ENCODE measurements at places on chromosomes 16 and 17. TPM values are rescaled to one million over a fixed set of nuclear protein-coding genes. Genes with fewer than 3 reads are reported as not detected.

GRCh38 chr17:79843816-79844800 lies 4.9 kb upstream of the CBX4 start:
- H3K4me3 ChIP-seq: peak overlapping the region; percentile 66
- peak overlapping the region; percentile 50 for H3K27ac ChIP-seq
- peaks cover 42% of the 10 kb centered on the region for H3K4me1 ChIP-seq
- no peaks in the 10 kb centered on the region for H3K36me3 ChIP-seq
- DNase-seq: peak; percentile 84
- H3K27me3 ChIP-seq: peaks cover 41% of the 10 kb centered on the region

GRCh38 chr17:55441544-55441943 lies 19.9 kb upstream of the MMD start:
- H3K27ac ChIP-seq: no peak overlapping the region
- no peaks in the 10 kb centered on the region for H3K36me3 ChIP-seq
- H3K4me3 ChIP-seq: no peak overlapping the region
- DNase-seq: no peak
- H3K27me3 ChIP-seq: no peaks in the 10 kb centered on the region

STAC2 gene
- 0.16 TPM for total RNA-seq

CCL4L2 gene
- total RNA-seq: not detected

TMEM238L gene
- total RNA-seq: not detected

DNA sequence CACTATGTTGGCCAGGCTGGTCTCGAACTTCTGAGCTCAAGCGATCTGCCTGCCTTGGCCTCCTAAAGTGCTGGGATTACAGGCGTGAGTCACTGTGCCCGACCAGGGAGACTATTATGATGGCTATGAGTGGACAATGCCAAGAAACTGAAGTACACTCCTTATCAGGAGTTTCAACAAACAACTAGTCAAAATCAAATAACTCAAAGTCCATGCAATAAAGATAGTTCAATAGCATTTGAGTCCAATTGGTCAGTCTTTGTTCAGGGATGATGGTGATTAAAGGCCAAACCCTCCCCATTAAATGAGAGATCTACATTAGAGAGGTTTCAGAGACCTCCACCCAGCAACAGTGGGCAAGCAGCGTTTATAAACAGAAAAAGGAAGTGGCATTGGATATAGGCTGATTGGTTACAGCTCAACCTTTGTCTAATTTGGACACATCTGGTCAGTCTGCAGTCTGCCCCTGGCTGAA lies 8.0 kb downstream of the CHST5 start:
- H3K27ac ChIP-seq: no peak overlapping the region
- H3K4me1 ChIP-seq: no peaks in the 10 kb centered on the region
- no peaks in the 10 kb centered on the region for H3K27me3 ChIP-seq

GRCh38 chr17:45789874-45790273 lies 5.8 kb downstream of the CRHR1 start:
- peaks cover 6% of the 10 kb centered on the region for H3K4me1 ChIP-seq
- H3K27me3 ChIP-seq: peaks cover 32% of the 10 kb centered on the region
- H3K36me3 ChIP-seq: no peaks in the 10 kb centered on the region

DNA sequence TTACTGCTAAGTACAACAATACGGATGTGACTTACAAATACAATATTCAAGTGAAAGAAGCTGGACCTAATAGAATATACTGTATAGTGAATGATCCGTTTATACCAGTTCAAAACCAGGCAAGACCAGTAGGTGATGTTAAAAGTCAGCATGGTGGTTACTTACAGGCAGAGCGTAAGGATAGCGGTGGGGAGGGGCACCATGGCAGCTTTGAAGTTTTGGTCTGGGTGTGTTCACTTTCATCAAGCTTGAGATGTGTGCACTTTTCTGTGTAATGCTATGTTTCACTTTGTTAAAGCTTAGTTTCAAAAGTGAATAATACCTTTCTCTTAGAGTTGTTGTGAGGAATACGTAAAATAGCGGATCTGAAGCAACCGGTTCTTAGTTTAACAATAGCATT lies 16.5 kb upstream of the SLC35G3 start:
- H3K4me1 ChIP-seq: peaks cover 13% of the 10 kb centered on the region
- no peak for DNase-seq
- H3K27ac ChIP-seq: no peak overlapping the region
- no peaks in the 10 kb centered on the region for H3K27me3 ChIP-seq

- DNase-seq: peak; percentile 35
- H3K27ac ChIP-seq: no peak overlapping the region
- H3K27me3 ChIP-seq: no peaks in the 10 kb centered on the region
- H3K4me1 ChIP-seq: peaks cover 12% of the 10 kb centered on the region
- no peaks in the 10 kb centered on the region for H3K36me3 ChIP-seq
Observed at GRCh38 chr16:81645266-81645694, 133.8 kb upstream of the PLCG2 start.

DNA sequence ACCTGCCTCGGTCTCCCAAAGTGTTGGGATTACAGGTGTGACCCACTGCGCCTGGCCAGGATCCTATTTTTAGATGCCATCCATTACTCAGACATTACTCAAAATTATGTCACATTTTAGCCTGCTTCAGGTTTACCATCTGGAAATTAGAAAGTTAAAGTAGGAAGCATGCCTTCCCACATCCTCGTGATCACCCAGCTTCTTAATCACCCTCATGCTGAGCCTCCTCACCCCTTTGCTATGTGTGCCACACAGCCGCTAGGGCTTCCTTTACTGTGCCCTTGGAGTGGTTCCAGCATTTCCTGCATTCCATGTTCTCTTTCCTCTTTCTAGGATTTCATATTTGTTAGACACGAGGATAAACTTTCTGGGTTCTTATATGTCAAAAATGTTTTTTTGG lies 9.3 kb downstream of the ADORA2B start:
- H3K4me3 ChIP-seq: no peak overlapping the region
- DNase-seq: no peak
- H3K27ac ChIP-seq: no peak overlapping the region
- no peaks in the 10 kb centered on the region for H3K27me3 ChIP-seq
- no peaks in the 10 kb centered on the region for H3K4me1 ChIP-seq

DNA sequence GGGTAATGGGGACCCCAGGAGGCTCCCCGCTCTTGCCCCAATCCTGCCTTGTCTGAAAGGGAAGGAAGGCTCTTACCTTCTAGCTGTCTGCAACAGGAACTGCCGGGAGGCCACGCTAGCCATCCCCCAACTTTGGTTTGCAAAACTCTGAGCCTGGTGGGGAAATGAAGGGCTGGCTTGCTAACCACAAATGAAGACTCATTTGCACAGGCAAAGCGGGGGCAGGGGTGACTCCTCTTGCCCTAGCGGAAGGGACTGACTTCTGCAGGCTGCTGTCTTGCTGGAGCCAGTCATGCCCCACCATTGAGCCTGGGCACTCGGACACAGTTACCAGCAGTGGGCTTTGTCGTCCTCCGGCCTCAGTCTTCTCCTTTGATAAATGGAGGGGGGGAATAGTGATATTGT lies 52.6 kb downstream of the PLCG2 start:
- peak overlapping the region; percentile 68 for H3K27ac ChIP-seq
- H3K27me3 ChIP-seq: no peaks in the 10 kb centered on the region
- no peaks in the 10 kb centered on the region for H3K36me3 ChIP-seq
- no peaks in the 10 kb centered on the region for H3K4me1 ChIP-seq
- H3K4me3 ChIP-seq: no peak overlapping the region
- peak; percentile 60 for DNase-seq

MPP3 gene
- 35.2 TPM for total RNA-seq

GRCh38 chr16:78505036-78505435 lies 405.6 kb downstream of the WWOX start:
- H3K36me3 ChIP-seq: no peaks in the 10 kb centered on the region
- no peak for DNase-seq
- H3K27ac ChIP-seq: peak overlapping the region; percentile 60
- H3K4me1 ChIP-seq: peaks cover 29% of the 10 kb centered on the region

CDK3 gene
- 1.2 TPM for total RNA-seq

MCRIP2 gene
- total RNA-seq: 69.0 TPM

CTF1 gene
- 8.0 TPM for total RNA-seq

DNA sequence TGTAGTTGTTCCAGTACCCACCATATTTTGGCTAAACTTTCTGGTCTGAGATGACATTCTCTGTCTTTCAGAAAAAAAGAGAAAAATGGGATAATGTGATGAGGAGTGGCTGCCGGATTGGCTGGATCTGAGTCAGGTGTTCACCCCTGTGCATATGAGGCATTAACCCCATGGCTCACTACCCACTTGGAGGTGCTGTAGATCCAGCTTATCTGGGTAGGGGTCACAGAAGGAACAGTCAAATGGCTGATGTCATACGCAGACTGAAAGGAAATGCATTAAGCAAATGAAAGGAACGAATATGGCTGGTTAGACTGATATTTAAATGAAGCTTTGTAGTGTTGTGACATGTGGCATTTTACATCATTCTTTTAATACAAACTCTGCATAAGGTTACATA lies 17.3 kb downstream of the MAP2K6 start:
- DNase-seq: no peak
- no peaks in the 10 kb centered on the region for H3K27me3 ChIP-seq
- peaks cover 6% of the 10 kb centered on the region for H3K4me1 ChIP-seq
- H3K36me3 ChIP-seq: no peaks in the 10 kb centered on the region

DNA sequence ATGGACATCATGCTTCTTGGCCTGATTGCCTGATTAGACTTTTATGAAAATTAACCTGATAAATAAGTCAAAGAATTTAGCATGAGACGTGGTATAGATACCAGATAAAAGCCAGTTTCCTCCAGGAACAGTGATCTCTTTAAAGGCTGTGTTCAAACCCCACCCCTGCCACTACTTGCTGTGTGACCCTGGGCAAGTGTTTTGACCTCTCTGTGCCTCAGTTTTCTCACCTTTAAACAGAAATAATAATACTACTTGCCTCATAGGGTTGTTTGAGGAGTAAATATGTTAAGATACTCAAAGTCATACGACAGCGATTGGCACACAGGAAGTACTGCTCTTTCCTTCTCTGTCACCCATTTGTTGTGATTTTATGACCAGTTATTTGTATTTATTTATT lies 115.5 kb downstream of the MAF start:
- no peaks in the 10 kb centered on the region for H3K4me1 ChIP-seq
- no peak overlapping the region for H3K27ac ChIP-seq
- no peaks in the 10 kb centered on the region for H3K36me3 ChIP-seq
- DNase-seq: no peak
- no peaks in the 10 kb centered on the region for H3K27me3 ChIP-seq

- H3K27me3 ChIP-seq: no peaks in the 10 kb centered on the region
- no peak for DNase-seq
- peaks cover 4% of the 10 kb centered on the region for H3K36me3 ChIP-seq
- H3K4me3 ChIP-seq: no peak overlapping the region
- H3K4me1 ChIP-seq: peaks cover 3% of the 10 kb centered on the region
Observed at GRCh38 chr17:2983255-2983654, 80.2 kb downstream of the OR1D5 start.

DNA sequence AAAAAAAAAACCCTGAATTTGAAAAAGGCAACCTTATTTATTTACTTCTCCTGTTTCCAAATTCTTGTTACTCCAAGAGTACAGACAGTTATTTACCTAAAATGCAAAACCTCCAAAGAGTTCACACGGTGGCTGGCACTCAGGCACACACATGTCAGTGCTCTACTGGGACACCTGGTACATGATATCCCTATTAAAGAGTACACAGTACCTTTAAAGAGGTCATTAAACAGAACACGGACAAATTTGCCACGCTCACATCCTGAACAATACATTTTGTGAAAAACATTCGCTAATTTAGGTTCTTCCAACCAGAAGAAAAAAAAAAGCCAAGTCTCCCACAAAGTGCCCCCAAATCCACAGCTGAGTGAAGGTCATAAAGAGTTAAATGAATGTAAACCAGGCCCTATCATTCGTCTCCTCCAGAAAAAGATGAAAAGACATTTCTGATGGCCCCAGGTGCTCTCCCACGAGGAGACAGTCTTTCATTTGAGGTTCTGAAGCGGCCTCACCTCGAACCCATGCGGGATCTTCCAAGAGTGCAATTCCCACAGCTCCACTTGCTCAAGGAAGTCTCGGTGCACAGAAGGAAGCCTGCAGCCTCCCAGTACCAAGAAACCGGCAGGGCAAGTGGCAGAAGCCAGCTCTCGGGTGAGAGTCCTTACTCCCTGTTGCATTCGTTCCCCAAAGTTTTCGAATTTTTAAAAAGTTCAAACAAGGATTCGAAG lies 993 bp downstream of the ERN1 start:
- no peaks in the 10 kb centered on the region for H3K27me3 ChIP-seq
- H3K4me3 ChIP-seq: peak overlapping the region; percentile 80
- DNase-seq: no peak
- H3K27ac ChIP-seq: peak overlapping the region; percentile 94
- no peaks in the 10 kb centered on the region for H3K36me3 ChIP-seq
- H3K4me1 ChIP-seq: peaks cover 8% of the 10 kb centered on the region

DNA sequence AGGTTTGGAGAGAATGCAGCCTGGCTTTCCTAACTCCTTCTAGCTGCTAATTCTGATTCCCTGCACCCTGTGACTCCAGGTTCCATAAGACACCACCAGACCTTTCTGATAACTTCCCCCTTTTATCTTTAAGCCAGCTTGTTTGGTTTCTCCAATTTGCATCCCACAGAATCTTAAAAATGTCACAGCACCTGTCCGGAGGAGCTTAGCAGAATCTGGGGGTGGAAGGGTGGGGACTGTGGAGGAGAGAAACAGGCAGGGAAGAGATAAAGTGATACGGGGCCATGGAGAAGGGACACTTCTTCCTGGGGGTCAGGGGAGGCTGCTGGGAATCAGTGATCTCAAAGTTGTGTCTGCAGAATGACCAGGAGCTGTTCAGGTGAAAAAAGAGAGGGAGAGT lies 59.4 kb downstream of the FOXL1 start:
- DNase-seq: no peak
- no peaks in the 10 kb centered on the region for H3K4me1 ChIP-seq
- no peak overlapping the region for H3K4me3 ChIP-seq
- no peak overlapping the region for H3K27ac ChIP-seq

STH gene
- not detected for total RNA-seq

GALR2 gene
- total RNA-seq: not detected

GRCh38 chr17:18146980-18147379 lies 36.6 kb upstream of the ALKBH5 start:
- H3K36me3 ChIP-seq: no peaks in the 10 kb centered on the region
- H3K4me3 ChIP-seq: no peak overlapping the region
- no peaks in the 10 kb centered on the region for H3K4me1 ChIP-seq
- H3K27ac ChIP-seq: no peak overlapping the region
- DNase-seq: no peak

DNA sequence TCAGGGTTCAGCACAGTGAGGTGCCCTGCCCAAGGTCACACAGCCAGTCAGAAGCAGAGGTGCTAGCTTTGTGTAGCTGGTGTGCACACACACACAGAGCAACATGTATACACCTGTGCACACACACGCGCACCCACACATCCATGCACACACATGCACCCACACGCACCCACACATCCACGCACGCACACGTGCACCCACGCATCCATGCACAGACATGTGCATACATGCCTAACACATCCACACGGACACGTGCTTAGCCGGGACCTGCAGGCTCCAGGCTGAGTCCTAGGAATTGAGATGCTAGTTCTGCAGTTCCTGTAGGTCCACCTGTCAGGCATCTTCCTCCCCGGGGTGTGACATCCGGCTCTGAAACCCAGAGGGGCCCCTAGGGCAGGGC lies 13.0 kb upstream of the DPEP1 start:
- peaks cover 3% of the 10 kb centered on the region for H3K27me3 ChIP-seq
- no peak overlapping the region for H3K27ac ChIP-seq
- no peak overlapping the region for H3K4me3 ChIP-seq
- no peaks in the 10 kb centered on the region for H3K36me3 ChIP-seq

ZNF385C gene
- 0.19 TPM for total RNA-seq

GRCh38 chr17:30858556-30859250 lies 26.9 kb downstream of the ATAD5 start:
- no peak for DNase-seq
- no peaks in the 10 kb centered on the region for H3K36me3 ChIP-seq
- no peak overlapping the region for H3K4me3 ChIP-seq
- H3K27me3 ChIP-seq: no peaks in the 10 kb centered on the region

AOC2 gene
- 0.21 TPM for total RNA-seq

SLC5A11 gene
- 0.75 TPM for total RNA-seq

ST6GALNAC1 gene
- total RNA-seq: 4.7 TPM

- no peaks in the 10 kb centered on the region for H3K36me3 ChIP-seq
- no peaks in the 10 kb centered on the region for H3K4me1 ChIP-seq
- no peak overlapping the region for H3K27ac ChIP-seq
- no peak overlapping the region for H3K4me3 ChIP-seq
- no peak for DNase-seq
Observed at GRCh38 chr16:65889533-65889966, 476.9 kb upstream of the CDH5 start.

All from heart left ventricle (tissue), 16 donors.